ENCODE measurements at places on chromosomes 13 and 19. TPM values are rescaled to one million over a fixed set of nuclear protein-coding genes. Genes with fewer than 3 reads are reported as not detected.
A peak's percentile ranks its signal among the peaks of the same experiment; 100 is the strongest.

- no peak for DNase-seq
These were observed 10.5 kb downstream of the CDADC1 start for GRCh38 chr13:49258089-49258796.

DNA sequence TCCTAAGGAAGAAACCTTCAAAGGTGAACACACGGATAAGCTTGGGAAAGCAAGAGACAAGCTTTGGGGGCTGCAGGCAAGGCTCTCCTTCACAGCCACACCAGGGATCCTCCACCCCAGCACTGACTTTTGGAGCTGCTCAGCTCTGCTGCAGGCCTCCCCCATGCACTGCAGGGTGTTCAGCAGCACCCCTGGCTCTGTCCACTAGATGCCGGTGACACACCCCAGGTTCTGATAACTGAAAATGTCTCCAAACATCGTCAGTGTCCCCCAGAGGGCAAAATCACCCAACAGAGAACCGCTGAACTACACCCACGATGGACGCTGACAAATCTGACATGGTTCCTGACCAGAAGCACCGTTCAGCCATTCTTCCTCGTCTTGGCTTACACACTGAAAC lies 90.5 kb downstream of the STK24 start:
- DNase-seq, result no peak

- no peak for DNase-seq
These were observed 47.7 kb downstream of the KLF2 start for GRCh38 chr19:16372065-16372915.

- DNase-seq, result no peak
These were observed 23.2 kb upstream of the GPC5 start for GRCh38 chr13:91375116-91375729.

DNA sequence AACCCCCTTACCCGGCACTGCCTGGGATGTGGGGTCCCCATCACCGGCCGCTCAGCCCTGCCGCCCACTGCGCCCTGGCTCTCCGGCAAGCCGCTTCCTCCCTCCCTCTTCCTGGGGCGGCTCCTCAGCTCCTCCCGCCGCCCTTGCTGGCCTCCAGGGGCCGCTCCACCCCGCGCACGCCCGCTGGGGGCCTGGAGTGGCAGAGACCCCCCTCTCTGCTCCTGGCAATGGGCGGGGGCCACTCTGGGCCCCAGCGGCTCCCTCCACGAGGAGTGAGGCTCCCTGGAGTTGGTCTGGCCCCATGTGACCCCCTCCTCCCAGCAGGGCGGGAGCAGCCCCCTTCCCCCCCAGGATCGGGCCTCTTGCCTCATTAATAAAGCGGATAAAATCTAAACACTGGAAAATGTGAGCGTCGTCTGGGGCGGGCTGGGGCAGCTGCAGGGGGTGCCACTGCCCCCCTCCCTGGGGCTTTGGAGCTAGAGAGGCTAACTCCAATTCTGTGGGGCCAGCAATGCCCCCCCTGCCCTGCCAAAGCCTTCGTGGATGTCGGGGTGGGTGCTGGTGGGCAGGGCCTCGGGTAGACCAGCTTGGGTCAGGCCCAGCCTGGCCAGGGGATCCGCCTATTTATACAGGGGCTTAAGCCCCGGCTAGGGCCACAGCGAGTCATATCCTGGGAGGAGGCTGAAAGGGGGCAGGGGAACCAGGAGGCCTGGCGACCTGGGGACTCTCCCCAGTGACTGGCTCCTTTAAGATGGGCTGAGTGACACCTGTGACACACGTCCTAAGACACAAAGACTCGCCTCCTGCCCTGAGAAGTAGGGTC lies at the start of gene PTGER1:
Gene PTGER1 (minus strand): TSS at position 104 of the 823 bp plus-strand sequence. CDS start 1,034 bp downstream, outside the sequence.
- DNase-seq, result no peak

- no peak for DNase-seq
These were observed 889 bp downstream of the GTF2F2 start for GRCh38 chr13:45120967-45121831.

GRCh38 chr19:54335164-54335563 lies 3.8 kb downstream of the LILRA4 start:
- no peak for DNase-seq

DNA sequence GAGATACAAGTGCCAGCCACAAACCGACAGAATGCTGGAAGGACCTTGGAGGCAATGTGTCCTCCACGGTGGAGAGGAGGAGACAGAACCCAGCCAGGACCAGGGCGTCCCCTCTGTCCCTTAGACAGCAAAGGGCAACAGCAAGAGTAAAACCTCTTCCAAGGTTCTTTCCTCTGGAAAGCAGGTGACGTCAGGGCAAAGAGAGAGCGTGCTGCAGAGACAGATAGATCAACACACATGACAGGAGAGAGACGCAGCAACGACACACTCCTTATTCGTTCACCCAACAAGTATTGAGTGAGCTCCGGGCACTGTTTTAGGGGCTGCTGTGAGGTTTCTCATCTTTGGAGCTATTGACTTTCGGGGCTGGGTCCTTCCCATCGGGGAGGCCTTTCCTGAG lies 1.3 kb upstream of the GALP start:
- DNase-seq, result no peak

DNA sequence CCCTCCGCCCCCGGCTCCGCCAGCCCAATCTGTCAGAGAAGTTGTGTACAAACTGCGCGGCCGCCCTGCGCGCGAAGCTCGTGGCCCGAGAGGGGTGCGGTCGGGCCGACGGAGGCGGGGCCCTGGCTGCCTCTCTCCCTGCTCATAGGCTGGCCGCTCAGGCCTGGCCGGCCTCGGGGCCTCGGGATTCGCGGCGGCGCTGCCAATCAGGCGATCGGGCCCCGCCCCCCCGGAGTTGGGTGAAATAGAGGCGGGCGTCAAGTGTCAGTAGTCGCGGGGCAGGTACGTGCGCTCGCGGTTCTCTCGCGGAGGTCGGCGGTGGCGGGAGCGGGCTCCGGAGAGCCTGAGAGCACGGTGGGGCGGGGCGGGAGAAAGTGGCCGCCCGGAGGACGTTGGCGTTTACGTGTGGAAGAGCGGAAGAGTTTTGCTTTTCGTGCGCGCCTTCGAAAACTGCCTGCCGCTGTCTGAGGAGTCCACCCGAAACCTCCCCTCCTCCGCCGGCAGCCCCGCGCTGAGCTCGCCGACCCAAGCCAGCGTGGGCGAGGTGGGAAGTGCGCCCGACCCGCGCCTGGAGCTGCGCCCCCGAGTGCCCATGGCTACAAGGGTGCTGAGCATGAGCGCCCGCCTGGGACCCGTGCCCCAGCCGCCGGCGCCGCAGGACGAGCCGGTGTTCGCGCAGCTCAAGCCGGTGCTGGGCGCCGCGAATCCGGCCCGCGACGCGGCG lies at the start of gene KLF5:
Gene KLF5 (plus strand): TSS at position 270 of the 724 bp plus-strand sequence. CDS start 323 bp downstream, at position 593.
- peak; percentile 96 for DNase-seq

DNA sequence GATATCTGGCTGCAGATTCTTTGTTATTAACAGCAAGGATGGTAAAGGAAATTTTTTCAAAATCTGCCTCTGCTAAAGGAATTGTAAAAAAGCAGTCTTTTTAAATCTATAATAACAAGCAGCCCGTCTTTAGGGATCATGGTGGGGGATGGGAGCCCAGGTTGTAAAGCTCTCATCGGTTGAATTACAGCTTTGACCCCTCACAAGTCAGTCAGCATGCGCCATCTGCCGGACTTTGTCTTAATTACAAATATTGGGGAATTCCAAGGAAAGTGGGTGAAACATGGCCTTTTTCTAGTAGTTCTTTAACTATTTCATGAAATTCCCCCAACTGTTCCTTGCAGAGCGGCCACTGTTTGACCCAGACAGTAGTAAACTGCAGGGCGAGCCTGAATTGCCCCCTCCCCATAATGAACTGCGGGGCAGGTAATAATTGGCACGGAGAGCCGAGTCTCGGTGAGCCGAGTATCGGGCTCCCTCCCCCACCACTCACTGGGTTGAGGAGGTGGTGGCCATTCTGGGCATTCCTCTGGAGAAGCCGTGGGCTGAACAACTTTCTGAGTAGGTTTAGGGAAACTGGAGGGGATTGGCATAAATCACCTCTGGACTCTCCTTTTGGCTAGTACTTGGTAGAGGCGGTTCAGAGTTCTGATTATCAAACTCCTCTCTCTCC lies 11.6 kb downstream of the ZNF578 start:
- DNase-seq, result no peak

DNA sequence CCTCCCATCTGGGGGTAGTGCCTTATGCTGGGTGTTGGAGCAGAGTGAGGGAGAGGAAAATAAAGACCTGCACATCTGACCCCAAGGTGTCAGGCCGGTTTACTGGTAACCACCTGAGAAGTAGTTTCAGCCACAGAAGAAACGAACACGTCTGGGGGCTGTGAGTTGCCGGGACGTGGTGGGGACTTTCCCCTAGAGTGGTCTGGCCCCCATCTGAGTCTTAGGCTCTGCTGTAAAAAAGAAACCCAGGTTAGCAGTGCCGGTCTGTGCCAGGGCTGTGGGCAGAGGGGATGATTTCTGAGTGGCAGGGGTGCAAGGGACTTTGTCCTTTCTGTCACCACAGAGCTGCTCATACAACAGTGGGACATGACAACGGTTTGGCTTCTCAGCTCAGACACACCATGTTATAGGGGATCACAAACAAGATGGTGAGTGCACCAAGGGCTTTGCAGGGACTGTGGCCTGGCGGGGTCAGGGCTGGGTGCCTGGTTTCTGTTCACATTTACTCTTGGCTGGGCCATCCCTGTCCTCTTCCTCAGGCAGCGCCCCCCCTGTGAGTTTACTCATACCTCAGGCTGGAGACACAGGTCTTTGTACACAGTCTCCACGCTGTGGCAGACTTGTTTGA lies 9.0 kb downstream of the GCDH start:
- DNase-seq, result no peak

- DNase-seq, result no peak
These were observed 268.4 kb downstream of the DLEU7 start for GRCh38 chr13:50575138-50575537.

GRCh38 chr13:33744589-33745369 lies 73.2 kb upstream of the RFC3 start:
- no peak for DNase-seq

DNA sequence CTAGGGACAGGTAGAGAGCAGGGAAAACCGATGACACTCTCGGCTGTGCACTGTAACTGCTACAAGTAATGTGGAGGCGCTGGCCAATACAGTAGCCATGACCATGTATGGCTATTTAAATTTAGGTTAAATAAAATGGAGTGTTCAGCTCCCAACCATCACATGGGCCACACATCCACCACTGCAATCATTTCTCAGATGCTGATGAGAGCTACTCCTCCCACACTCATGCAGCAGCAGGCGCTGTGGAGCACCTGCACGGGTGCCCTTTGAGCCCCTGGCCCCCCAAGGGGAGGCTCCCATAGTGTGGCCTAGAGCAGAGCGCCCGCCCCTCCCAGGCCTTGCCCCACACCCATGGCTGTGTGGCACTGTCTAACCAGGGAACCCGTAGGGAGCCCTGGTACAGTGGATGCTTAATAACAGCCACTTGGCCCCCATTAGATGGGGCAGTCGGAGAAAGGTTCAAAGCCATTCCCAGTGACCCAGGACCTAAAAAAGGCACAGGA lies 6.0 kb downstream of the ACP4 start:
- DNase-seq, result no peak

DNA sequence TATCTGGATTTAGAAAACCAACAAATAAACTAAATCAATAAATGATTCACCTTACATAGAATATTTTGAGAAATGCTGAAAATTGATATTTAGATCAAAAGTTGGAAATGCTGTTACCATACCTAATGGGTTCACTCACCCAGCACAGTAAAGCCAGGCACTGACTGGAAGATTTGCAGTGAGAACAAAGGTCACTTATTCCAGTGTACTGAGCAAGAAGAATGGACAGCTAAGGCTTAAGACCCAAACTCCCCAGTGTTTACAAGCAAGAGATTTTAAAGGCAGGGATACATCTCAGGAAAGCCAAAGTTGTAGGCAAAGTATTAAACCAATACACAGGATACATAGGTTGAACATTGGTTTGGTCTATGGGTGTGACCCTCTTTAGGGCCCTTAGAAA lies 523.9 kb upstream of the PCDH9 start:
- DNase-seq, result no peak

DNA sequence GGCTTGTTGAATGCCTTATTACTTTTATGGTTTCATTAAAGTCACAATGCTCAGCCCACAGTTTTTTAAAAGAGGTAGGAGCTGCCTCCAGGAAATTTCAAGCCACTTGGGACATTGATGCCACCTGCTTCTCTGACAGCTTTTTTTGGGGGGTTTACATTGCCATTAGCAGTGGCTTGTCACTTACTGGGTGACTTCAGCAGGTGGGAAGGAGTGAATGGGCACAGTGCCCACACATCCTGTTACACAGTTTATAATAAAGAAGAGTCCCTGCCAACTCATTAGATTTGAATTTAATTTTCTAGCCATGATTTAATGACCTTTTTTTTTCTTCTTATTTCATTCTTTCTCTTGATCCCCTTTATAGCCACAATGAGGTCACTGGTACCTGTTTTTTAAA lies 61.0 kb downstream of the NHLRC3 start:
- no peak for DNase-seq

Gene PVR
- 78.9 TPM for total RNA-seq

Gene CDC42EP5
- 7.1 TPM for total RNA-seq

Gene CYP4F8
- total RNA-seq, result not detected

Gene KISS1R
- not detected for total RNA-seq

Gene TUBB4A
- total RNA-seq, result 1.8 TPM
